ENCODE measurements at places on chromosomes 4 and X.
A peak's percentile ranks its signal among the peaks of the same experiment; 100 is the strongest.

DNA sequence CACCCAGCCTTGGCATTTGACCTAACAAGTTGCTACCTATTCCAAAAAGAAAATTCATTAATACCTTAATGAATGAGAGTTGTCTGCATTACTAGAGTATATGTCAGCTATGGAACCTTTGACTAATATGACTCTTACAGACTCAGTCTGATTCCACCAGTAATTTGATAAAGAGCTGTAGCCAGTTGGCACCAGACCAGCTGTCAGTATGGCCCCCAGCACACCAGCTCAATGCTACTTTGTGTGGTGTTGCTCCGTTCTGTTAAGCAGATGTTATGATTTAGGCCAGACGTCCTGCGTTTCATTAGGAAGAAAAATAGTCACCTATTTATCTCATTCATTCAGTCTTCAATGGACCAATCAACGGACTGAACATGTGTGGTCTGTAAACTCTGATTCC lies 215.5 kb downstream of the TLL1 start:
- DNase-seq: no peak

DNA sequence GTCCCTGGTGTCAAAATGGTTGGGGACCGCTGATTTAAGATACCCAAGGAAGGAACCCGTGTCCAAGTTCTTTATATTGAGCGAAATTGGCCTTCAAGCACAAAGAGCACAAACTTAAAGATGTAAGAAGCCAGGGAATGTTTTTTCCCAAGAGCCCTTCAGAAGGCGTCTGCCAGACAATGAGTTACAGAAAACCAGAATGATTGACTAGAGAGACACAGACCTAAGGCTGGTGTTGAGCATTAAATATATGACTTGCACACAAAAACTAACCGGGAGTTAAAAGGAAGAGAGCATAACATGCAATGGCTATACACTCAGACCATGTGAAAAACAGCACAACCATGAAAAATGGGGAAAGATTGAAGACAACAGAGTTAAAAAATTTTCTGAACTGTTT lies 157.5 kb upstream of the FAM9B start:
- no peak for DNase-seq

DNA sequence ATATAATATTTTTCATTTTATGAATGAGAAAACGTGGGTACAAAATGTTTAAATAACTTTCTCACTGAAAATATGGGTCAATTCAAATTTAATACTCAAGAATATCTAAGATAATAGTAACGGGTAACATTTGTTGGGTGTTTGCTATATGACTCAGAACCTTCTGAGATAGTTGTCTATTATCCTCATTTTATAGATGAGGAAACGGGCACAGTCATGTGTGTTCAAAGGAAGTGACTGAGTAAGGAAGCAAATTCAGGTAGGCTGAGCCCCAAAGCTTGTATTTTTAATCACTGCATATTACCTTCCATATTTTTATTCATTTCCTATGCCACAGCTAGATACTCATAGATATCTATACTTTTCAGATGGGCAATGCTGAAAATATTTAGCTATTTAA lies 12.2 kb upstream of the CAMK2D start:
- no peak for DNase-seq

DNA sequence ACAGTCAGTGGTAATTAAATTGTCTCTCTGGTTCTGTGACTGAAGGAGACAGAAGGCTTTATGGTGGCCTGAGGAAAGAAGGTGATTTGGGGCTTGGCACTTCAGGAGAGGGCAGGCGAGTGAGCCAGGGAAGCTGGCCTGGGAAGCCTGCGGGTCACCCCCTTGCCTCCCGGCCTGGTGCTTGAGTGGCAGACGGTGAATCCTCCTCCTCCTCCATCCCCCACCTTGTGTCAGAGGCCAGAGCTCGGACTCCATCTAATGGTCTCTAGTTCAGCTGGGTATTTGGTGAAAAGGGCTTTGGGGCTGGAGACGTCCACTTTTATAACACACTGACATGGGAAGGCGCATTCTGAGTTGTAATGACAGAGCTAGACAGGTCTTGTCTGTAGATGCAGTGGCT lies 8.7 kb downstream of the TMEM187 start:
- DNase-seq: no peak

GRCh38 chrX:66022632-66023384 lies 17.1 kb downstream of the VSIG4 start:
- DNase-seq: no peak

DNA sequence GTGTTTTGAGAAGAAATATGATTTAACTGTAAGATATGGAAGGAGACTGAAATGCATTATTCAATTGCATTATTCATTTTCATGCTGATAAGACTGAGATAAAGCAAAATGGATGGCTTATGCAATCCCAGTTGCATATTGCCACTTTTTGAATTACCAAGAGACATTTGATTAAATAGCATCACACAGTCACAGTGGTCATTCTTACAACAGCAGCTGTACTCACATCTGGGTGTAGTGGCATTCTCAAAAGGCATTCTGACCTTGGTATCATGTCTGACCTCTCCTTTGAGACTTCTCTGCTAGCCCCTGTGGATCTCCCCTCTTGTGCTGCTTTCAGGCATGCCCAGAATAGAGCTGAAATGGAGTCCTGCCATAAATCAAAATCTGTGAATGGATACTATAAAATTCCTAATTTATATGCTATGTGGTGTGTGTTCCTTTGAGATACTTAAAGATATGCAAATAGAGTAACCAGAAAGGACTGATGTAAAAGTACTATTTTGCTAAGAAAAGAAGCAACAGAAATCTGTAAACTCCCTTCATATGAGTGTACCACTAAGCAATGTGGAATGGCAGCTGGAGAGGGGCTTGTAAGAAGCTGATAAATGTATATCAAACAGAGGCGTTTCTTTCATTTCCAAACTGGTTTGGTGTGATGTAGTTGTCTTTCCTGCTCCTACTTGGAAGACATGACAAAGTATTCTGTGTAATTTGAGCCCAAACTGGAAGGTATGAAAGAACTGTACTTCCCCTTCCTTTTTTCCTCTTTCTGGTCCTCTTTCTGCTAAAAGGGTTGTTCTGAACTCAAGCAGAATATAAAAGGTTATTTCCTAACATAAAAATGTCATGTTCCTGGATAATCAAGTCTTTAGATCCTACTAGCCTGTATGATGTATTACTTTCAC lies 25.4 kb upstream of the METAP1 start:
- no peak for DNase-seq

DNA sequence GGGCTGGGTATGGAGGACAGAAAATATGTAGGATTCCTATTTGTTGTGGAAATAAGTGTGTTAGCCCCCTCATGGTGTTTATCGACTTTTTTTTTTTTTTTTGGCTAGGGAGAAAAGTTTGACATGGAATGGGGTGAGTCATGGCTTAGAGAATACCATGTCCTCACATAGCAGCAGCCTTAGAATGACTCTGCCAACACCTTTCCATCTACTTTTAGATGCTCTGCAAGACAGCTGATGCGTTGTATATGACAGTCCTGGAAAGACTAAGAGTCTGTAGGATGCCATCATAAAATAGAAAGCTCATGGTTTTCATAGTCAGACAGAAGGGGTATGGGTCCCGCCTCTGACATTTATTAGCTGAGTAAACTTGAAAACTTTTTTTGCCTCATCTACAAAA lies 37.7 kb downstream of the MTTP start:
- no peak for DNase-seq

DNA sequence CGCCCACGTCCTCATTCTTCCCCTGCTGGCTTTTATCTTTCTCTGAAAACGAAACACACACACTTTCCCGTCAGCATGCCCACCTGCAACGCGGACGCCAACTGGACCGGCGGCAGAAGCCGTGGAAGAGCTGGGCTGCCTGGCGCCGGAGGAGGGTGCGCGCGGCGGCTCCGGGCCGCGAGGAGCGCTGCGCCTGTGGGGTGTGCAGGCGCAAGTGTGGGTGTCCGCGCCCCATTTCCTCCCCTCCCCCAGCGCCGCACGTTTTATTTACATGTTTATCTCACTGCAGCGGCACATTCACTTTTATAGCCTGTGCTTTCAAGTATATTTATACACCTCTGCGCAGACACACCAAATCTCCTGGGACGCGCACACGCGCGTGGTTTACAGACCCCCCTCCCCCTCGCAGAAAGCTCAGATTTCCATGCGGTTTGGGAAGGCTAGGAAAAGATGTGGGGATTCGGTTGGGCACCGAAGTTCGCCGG lies 1.5 kb downstream of the PITX2 start:
- no peak for DNase-seq

DNA sequence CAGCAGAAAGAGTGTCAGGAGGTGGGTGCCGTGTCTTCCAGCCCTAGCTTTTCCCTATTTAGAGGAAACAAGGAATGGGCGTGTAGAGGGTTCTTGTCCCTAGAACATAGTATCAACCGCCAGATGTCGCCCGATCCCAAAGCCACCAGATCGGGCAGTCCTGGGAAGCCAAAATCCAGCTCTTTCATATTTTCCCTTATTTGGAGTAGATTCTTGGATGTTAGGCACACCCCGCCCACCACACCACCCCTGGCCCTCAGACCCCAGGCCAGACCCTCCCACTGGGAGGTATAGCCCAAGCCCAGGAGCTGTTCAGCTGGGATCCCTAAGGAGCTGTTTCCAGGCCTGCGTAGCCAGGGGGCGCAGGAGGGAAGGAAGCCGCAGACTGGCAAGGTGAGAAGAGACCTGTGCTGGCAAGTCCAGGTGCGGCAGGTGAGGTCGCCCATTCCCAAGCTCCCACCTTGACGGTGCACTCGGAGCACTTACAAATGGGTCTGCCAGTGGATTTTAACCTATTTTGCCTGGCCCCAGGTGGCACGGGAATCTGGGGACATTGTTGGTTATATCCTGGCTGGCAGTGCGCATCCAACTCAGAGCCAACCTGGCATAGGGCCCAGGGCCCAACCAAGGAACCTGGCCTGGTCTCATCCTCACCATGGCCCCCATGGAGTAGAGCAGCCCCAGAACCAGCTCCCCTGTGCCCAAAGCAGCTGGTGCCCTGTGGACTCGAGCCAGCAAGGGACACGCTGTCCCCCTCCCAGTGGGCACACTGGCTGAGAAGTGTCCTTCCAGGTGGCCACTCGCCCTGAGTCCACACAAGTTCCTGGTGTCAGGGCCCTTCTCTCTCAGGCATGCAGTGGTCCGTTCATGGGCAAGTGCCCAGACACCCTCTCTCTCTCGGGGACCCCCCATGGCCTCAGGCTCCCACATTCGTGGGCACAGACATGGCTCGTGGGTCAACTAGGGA lies 811 bp downstream of the FLNA start:
- DNase-seq: peak; percentile 53

DNA sequence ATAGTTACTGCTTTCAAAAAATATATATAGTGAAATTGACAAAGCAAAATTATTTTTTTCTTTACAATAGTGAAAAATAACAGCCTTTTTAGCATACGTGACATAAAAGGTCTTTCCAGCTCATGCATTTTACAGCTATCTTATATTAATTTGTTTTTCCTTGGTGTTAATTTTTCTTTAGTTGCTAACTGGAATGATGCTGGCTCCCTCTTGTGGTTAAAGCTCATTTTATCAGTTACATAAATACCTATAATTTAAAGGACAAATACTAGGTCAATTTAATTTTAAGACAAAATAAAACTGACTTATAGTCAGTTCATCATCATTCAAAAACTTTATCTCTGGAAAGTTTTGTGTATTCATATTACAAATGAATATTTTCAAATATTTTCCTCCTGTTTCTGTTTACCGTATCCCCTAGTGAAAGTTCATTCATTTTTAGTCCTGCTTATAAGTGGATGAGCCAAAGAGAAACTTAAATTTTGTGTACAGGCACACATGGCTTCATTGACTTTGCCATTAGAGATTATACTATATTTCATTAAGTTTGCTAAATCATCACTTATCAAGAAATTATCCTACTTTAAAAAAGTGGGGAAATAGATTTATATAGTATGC lies 9.9 kb upstream of the ANAPC4 start:
- no peak for DNase-seq

DNA sequence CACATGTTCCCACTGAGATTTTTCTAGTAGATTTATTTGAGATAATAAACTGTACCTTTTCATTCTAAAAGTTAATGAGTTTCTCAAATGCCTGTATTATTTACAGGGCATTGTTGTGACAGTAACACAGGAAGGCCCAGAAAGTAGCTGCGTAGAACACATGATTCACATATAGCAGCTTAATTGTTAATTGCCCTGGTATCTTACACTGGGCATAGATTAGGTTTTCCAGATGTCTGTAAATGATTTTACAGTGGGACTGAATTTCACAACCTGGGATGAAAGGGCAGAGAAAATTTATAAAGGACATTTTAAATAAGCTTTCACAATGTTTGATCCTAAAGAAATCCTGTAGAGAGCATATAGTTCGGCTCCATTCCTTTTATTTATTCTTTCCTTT lies 27.6 kb downstream of the UGT8 start:
- DNase-seq: no peak

DNA sequence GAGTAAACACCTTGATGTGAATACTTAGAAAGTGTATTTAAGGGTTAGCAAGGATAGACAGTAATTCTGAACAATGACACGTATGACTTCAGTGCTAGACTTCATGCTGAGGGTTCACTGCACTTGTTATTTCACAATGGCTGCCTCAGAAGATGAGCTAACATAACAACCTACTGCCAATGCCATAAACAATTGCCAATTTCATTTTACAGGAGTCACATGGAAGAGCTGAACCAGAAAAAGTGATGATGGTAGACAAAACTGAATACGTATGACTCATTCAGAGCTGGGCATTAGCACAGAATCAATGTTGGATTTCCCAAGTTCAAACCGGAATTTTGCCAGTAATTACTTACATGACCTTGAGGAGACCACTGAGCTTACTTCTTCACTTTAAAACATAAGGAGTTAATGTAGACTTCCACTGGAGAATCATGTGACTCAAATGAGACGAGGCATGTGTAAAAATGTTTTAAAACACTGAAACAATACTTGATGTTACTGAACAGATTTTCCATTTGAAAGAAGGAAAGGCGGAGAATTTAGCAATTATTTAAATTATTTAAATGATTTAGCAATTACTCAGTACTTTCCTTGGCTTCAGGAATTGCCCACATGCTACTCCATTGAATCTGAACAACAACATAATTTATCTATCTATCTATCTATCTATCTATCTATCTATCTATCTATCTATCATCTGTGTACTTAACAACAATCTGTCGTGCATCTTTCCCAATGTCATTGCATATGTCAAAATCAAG lies 868.5 kb upstream of the SLIT2 start:
- no peak for DNase-seq

- no peak for DNase-seq
Observed at GRCh38 chr4:132572210-132572609, 576.9 kb upstream of the PCDH10 start.
